Muscle of arm (tissue), 14 donors: ENCODE measurements at places on chromosomes 2 and 18.

GRCh38 chr2:223944166-223944702 is 901 bp downstream of the WDFY1 start:
- DNase-seq = peak; percentile 35

- DNase-seq = no peak
Measured at GRCh38 chr2:25219621-25220020, 51.2 kb upstream of the POMC start.

DNA sequence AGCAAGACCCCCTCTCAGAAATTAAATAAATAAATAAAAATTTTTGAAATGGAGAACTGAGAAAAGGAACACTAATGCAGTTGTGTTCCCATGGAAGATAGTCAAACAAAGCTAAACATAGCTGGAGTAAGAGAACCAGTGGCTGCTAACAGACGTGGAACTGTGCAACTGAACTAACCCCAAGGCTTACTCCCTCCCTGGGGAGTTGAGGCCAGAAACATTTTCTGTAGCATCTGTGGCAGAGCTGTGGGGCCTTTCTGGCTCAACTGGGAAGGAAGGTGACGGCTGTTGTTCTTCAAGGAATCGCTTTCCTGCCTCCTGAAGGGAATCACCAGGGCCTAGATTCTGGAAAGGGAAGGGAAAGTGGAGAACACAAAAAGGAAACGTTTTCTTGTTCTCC is 53.9 kb upstream of the B3GNT2 start:
- no peak for DNase-seq

DNA sequence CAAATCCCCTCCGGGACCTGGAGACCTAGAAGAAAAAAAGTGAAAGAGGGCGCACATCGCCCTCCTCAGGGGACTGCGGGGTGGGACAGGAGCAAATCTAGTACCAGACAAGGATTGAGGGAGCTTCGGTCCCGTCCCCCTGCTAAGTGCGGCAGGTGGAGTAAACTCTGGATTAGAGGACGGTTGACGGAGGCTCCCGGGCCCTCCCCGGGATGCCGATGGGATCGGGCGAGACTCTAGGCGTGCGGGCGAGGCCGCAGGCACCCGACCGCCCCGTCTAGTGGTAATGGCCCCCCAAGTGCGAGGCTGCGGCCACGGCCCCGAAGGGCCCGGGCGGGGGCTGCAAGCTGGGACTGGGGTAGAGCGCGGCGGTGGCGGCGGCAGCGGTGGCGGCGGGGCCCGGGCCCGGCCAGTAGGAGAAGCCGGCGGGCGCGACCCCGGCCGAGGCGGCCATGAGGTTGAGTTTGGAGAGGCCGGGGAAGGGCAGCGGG is 3.5 kb downstream of the FEV start:
- no peak for DNase-seq

GRCh38 chr2:176636401-176636800 is 367.2 kb downstream of the MTX2 start:
- DNase-seq = no peak

DNA sequence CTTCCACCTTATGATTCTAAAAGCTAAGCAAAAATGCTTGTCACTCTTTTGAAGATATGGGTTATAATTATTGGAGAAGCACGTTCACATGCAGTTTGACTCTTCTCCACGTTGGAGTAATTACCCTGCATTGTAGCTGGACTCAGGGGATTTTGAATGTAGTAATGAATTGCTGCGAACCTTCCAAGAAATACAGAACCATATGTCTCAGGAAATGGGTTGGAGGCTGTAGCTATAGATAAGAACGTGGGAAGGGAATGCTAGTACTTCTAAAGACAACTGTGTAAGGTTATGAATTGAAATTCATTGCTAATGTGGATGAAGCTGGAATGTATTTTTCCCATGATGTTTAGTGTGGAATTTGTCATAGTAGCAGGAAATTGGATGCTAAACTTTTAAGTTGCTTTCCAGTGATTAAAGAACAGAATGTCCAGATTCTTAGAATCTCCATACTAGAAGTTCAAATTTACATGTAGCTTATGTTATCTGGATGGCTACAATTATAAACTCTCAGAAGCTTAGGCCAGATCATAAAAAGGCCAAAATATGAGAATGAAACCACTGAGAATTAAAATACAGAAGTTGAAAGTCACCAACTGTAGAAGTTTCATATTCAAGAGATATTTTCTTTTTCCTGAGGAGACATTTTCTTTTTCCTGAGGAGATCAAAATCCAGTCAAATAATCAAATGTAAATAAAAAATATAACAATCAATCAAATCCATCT is 27.3 kb upstream of the SPOPL start:
- DNase-seq = no peak

DNA sequence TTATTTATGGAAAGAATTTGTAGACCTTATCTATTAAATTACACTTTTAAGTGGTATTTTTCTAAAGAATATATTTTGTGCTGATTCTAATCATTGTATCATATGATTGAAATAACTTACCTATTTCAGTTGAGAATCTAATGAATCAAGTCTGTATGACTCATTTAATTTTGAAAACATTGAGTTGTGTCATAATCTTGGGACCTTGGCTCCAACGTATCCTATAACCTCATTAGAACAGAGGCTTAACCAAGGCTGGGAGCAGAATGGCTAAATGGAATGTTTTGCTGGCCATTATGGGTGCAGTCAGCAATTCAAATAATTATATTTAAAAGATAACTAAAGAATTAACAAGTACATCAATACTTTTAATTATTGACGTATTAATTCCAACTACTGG is 19.6 kb upstream of the GULP1 start:
- no peak for DNase-seq

GRCh38 chr18:33820517-33821371 is 242.7 kb downstream of the ASXL3 start:
- DNase-seq = no peak

- no peak for DNase-seq
Measured at GRCh38 chr2:26687328-26687727, 5.2 kb upstream of the KCNK3 start.

GRCh38 chr2:17646838-17647701 is 106.5 kb downstream of the SMC6 start:
- DNase-seq = no peak

- DNase-seq = no peak
Measured at GRCh38 chr2:85564144-85564563, 2.9 kb upstream of the GGCX start.

- DNase-seq = no peak
Measured at GRCh38 chr2:231701456-231702373, 6.6 kb upstream of the PTMA start.

GRCh38 chr18:25058521-25058920 is 293.4 kb downstream of the ZNF521 start:
- no peak for DNase-seq

DNA sequence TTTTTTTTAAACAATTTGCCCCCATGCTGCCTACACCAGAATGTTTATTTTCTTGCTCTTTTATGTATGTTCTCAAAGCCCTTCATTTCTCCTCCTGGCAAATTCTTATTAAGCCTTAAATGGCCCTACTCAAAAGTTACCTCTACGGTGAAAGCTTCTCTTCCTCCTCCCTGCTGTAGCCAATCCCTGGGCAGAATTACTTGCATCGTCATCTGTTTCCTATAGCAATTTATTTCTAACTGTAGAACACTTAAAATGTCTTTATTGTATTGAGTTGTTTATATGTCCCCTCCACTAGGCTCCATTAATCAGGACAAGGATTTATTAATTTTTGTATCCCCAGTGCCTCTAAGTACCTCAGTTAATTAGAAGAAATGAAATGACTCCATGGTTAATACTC is 2.5 kb upstream of the RAD51AP2 start:
- no peak for DNase-seq

DNA sequence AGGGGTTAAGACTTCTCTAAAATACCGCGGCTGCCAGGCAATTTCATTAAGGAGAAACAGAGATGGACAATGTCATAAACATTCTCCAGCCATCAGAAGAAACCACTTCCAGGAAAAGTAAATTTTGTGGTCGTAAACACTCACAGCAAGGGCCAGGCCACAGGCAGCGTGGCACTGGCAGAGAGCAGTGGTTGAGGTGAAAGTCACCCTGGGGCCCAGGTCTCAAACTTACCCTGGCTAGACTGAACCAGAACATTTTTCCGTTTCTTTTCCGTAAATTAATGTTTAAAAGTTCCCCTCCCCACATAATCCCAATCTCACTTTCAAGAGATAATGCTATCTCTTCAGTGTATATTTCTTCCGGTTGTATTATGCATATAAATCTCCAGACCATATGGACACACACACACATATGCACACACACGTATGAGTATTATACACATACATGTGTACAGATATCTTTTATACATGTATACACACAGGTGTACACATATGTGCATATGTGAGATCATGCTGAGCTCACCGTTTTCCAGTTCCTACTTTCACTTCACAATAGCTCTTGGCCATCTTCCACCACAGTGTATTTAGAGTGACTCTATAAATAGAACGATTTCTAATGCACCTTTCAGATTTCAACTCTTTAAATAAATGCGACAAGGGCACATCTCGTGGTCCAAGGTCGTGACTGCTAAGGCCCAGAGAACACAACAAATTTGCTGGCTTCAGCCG is 90.1 kb downstream of the MALT1 start:
- DNase-seq = no peak
